ENCODE measurements at places on chromosomes 2 and 18.

- no peak for DNase-seq
These were observed 150.5 kb upstream of the L3MBTL4 start for GRCh38 chr18:6564950-6565814.

GRCh38 chr2:150228936-150229335 is 258.5 kb downstream of the RND3 start:
- DNase-seq: no peak

- DNase-seq: no peak
These were observed 60.0 kb upstream of the KLF7 start for GRCh38 chr2:207225773-207226172.

- DNase-seq: no peak
These were observed 483.7 kb downstream of the PTPRM start for GRCh38 chr18:8050616-8051329.

DNA sequence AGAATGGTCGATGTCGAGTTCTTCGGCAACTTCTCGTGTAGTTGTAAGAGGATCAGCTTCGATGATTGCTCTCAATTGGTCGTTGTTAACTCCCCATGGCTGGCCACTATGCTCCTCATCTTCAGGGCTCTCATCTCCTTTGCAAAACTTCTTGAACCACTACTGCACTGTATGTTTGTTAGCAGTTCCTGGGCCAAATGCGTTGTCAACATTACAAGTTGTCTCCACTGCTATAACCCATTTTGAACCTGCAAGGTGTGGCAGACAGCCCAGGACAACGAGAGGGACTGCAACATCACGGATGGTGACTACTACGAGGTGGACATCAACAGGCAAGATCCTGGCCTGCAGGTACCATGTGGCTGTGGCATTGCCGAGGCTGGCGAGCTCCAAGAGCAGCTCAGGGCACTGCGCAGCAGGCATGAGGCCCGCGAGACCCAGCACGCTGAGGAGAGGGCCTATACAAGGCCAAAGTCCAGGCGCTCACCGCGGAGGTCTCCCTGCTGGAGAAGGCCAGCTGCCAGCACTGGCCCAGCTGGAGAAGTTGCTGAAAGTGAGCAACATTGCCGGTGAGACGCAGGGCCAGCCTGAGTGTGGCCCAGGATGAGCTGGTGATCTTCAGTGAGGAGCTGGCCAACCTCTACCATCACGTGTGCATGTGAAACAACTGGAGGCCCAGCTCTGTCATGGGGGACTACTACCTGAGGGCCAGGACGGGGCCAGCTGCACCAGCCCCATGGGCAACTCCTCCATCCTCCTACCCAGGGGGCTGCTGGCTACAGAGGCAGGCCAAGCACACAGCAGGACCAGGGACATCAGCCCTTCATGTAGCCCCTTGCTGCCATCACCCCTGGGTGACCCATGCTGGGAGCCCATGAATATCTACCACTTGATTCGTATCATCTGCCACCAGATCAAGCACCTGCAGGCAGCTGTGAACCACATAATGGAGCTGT is 20.2 kb downstream of the CLK1 start:
- no peak for DNase-seq

Data from AG09319 (cell line).